ENCODE measurements at places on chromosomes 7 and 10.

DNA sequence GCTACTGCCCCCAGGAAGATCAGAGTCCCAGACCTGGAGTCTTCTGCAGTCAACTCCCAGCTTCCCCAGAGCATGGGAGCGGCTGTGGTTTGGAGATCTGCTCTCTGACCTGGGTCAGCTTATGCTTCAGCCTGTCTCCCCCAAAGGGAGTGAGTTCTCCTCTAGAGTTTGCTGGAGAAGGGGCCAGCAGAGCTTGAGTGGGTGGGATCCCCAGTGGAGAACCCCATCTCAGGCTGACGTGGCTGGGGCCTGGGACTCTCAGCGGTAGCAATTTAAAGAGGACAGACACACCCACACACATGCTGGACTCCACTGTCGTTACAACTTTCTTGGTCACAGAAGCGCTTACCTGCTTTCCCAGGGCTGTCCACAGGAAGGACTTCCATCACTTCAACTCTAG lies 6.3 kb downstream of the UNC5B start:
- DNase-seq: no peak

DNA sequence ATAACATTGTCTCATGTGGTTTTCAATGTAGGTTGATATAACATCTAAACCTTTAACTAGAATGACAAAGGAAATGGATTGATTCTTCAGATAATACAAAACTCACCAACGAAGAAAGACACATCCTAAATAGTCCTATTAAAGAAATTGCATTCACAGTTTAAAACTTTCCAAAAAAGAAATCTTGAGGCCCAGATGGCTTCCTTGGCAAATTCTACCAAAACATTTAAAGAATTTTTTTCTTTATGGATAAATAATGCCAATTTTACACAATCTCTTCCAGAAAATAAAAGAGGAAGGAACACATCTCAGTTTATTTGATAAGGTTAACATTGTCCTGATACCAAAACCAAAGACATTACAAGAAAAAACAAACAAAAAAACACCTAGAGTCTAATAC lies 349.5 kb downstream of the CALN1 start:
- DNase-seq: no peak

DNA sequence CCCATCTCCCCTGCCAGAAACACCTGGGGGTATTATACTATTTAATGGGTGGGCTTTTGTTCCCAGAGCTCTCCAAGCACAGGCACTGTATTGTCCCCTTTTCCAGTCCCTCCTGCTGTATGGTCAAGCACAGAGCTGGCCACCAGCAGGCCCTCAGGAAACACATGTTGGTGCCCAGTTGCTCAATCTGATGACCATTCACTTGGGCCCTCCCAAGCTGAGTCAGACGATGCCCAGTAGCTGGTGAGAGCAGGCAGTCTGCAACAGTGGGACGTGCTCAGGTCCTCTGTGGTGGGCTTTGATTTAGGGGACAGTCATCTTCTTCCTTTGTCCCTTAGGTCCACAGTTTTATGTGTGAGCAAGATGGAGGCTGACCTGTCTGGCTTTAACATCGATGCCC lies 11.8 kb downstream of the SFXN2 start:
- DNase-seq: peak; percentile 52

GRCh38 chr7:150918378-150918777 lies 59.7 kb downstream of the KCNH2 start:
- no peak for DNase-seq

- no peak for DNase-seq
Measured at GRCh38 chr7:92092210-92092609, 42.1 kb downstream of the CYP51A1 start.

DNA sequence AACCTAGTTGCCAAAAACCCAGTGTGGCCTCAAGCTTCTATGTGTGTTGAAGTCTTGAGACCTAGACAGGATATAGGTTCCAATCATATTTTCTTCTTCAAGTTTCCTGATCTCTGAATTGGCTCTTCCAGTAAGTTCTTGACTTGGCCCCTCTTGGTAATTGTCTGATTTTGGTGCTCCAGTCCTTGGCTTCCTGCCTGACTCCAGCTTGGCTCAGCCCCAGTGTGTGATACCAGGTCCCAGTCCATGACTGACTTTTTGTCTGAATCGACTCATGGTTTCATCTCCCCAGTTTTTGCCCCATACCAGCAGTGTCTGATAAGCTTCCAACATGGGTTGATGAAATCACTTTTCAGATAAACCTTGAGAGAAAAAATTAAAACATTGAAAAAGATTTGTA lies 72.3 kb downstream of the FAS start:
- DNase-seq: no peak

DNA sequence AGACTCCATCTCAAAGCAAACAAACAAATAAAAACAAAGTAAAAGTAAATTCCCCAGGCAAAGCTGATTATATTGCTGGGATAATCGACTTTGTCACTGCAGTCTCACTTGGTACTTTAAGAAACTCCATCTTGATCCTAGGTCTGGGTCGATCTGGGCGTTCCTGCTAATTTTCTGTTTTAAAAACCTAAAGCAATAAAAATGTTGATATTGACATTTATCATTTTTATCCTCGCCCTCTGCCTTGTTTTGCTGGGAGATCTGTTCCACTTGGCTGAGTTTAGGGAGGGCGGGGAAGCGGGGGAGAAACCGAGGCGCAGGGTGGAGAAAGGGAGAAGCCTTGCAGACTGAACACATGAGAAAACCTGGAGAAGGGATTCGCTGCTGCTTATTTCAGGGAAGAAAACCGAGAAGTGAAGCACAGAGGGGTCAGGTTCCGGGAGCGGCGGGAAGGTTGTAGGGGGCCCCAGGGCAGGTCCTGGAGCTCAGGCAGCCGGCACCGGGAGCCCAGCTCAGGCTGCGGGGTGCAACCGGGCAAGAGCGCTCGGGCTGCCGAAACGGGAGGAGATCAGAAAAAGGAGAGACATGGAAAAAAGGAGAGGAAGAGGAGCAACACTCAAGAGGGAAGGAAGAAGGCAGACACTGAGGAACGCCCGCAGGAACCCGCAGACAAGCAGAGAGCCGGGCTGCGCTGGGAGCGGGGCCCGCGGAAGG lies 27.3 kb upstream of the KMT2C start:
- peak; percentile 53 for DNase-seq

DNA sequence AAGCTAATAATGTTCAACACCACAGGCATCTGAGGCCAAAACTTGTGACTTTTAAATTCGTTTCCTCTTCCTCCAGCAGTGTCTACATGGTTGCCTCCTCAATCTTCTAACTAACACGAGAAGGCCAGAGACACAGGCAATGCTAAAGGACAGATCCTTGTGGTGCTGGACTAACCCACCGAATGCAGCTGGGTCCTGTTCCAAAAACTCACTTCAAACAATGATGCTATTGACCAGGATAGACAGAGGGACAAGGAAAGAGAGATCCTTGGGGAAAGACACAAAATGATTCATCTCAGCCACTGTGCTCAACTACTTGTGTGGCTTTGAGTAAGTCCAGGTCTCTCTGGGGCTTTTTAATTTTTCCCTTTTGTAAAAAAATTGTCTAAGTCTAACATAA lies 107.6 kb downstream of the KCNMA1 start:
- peak; percentile 22 for DNase-seq

- peak; percentile 60 for DNase-seq
Measured at GRCh38 chr10:76311752-76312636, 880.6 kb downstream of the LRMDA start.

DNA sequence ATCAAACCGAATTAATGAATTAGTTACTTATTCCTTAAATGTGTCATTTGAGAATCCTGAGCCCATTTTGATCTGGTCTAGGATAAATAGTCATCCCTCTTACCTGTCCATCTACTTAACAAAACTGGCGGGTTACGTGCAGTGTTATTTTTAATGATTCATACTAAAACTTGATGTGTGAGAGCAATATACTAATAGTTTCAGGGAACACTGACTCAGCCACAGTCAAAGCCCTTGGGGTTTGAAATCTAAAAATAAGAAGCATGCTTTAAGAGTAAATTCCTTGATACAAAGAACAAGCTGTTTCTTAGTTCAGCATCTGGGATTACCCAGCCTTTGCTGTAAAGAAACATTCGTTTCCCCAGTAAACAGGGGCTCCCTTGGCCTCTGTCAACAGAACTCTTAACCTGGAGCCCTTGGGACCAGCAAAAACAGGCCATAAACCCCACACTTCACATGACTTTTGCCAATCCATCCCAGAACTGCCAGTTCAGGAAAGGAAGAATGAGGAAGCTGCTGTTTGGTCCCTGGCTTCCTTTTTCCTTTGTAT lies 370.6 kb upstream of the IGFBP3 start:
- peak; percentile 88 for DNase-seq

DNA sequence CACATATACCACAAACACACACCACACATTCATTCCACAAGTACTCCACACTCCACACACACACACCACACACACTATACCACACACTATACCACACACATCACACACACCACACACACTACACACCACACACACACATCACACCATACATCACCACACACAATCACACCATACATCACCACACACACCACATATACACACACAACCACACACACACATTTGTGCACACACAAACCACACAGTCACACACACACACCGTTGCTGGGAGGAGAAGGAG lies 112.8 kb downstream of the PTPN20 start:
- no peak for DNase-seq

DNA sequence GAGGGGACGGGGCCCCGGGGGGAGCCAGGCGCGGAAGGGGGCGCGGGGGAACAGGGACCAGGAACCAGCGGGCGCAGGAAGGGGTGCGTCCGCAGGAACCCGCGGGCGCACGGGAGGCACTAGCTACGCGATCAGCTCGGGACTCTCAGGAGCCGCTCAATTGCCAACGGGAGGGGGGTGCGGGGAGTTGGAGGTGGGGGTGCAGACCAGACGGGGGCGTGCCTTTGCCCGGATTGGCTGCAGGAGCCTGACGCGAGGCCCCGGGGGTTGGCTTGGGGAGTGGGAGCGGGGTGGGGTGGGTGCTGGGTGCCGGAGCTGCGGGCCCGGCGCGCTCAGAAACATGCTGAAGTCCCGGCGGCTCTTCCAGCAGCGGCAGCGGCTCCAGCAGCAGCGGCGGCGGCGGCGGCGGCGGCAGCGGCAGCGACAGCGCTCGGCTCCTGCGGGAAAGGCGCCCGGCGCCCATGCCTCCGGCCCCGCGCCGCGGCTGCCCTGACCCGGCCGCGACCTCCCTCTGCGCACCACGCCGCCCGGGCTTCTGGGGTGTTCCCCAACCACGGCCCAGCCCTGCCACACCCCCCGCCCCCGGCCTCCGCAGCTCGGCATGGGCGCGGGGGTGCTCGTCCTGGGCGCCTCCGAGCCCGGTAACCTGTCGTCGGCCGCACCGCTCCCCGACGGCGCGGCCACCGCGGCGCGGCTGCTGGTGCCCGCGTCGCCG lies at the start of gene ADRB1:
TSS of gene ADRB1 (plus strand) at position 335 of the 715 bp plus-strand sequence. CDS start at position 602, 267 bp downstream.
- peak; percentile 81 for DNase-seq

GRCh38 chr10:124092250-124092859 lies 1.0 kb downstream of the CHST15 start:
- DNase-seq: no peak

DNA sequence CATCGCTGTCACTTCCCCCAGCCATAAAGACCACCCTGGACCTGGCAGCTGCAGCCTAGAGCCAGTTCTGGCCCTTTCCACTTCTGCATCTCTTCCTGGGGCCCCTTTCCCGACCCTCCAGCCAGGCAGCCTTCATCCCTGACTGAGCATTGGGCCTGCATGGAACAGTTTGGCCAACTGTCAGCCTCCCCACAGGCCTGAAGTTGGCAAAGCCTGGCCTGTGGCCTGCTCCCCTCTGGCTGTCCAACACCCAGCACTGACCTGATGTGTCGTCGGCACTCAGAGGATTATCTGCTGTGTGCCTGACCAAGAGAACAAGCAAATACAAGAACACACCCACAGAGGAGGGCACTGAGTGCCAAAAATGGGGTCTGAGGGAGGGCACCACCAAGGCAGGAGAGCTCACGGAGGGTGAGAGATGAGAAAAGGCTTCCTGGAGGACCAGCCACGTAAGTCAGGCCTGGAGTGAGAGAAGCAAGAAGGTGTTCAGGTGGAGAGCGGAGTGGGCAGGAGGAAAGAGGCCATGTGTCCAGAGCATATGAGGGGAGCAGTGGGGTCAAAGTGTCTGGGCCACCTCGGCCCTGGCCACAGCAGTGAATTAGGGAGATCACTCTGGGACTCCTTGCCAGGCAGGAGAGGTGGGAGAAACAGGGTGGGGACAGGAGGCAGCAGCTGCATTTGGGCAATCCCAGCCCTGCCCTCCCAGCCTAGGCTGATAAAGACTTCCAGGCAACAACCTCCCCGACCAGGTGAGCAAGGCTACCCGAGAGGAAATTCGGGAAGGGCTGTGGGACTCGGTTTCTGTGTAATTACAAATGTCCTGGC lies 4.5 kb downstream of the GPRIN2 start:
- no peak for DNase-seq

GRCh38 chr10:97494863-97495506 lies 3.2 kb downstream of the MMS19 start:
- DNase-seq: no peak

- no peak for DNase-seq
Measured at GRCh38 chr10:102767428-102768160, 23.8 kb downstream of the WBP1L start.

GRCh38 chr7:105776986-105777910 lies 99.2 kb downstream of the ATXN7L1 start:
- DNase-seq: peak; percentile 85

DNA sequence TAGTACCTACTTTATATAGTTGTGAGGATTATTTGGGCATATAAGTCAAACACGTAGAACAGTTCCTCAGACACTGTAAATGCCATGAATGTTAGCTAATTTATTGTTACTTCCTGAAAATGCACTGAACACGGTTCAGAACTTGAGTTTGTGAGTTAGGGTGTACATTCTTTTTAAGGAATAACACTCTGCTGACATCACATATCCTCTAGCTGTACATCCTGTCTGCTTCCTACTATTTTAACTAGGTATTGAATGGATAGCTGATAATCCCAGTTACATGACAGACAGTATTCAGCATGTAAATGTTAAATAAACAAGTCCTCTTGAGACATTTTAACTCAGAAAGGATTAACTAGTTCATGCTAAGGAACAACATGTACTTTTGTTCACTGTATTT lies 16.0 kb downstream of the SAMD8 start:
- peak; percentile 20 for DNase-seq

- DNase-seq: no peak
Measured at GRCh38 chr7:88167223-88167622, 52.6 kb downstream of the SRI start.

DNA sequence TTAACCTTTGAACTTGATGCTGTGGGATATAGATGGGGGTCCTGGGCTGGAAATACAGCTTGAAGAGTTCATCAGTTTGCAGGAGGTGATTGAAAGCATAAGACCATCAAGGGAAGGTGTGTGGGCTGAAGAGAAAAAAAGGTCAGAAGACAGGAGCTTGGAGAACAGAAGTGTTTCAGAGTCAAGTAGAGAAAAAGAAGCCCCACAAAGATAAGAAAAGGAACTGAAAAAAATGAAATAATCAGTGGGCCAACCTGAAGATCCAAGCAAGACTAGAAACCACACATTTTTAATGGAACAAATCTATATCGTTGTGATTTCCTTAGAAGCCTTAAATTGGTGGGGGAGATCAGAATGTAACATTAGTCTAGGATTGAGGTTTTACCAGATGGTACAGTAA lies 22.5 kb downstream of the ZEB1 start:
- no peak for DNase-seq

GRCh38 chr10:33697016-33697415 lies 362.5 kb upstream of the NRP1 start:
- peak; percentile 47 for DNase-seq

Measured in ELR (cell line).